Diencephalon (tissue), 1 donor: ENCODE measurements at places on chromosomes 5 and 9. TPM values are rescaled to one million over a fixed set of nuclear protein-coding genes. Genes with fewer than 3 reads are reported as not detected.

IL13 gene
- total RNA-seq: not detected

SLC25A2 gene
- 0.23 TPM for total RNA-seq

ABHD17B gene
- 75.0 TPM for total RNA-seq

RFESD gene
- total RNA-seq: 2.3 TPM

CCDC192 gene
- not detected for total RNA-seq

ARHGEF39 gene
- total RNA-seq: 0.46 TPM

ANKRD31 gene
- 1.2 TPM for total RNA-seq

CDH10 gene
- total RNA-seq: 48.2 TPM

JAKMIP2 gene
- 55.6 TPM for total RNA-seq

TLR4 gene
- total RNA-seq: 10.6 TPM
